ENCODE measurements at places on chromosomes 5 and 9.

GRCh38 chr5:54384356-54384933 is 71.1 kb upstream of the HSPB3 start:
- no peak for DNase-seq

DNA sequence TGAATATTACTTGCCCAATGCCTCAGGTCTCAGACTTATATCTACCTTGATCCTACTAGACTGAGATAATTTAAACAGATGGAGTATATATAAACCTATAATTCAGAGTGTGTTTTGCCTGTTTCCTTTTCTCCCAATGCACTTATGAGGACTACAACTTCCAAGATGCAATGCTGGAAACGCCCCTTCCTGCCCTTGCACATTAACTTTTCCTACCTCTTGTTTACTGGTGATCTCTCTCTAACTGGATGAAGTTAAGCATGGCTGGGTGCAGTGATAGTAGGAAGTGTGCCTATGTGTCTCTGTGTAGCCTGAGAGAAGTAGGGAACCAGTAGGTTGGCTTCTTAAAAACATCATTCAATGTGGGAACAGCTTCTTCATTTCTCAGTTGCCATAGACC is 115.2 kb downstream of the SVEP1 start:
- DNase-seq: no peak

- DNase-seq: no peak
Observed at GRCh38 chr5:125348936-125349831, 602.7 kb upstream of the ZNF608 start.

- no peak for DNase-seq
Observed at GRCh38 chr5:39880985-39881384, 456.2 kb upstream of the DAB2 start.

DNA sequence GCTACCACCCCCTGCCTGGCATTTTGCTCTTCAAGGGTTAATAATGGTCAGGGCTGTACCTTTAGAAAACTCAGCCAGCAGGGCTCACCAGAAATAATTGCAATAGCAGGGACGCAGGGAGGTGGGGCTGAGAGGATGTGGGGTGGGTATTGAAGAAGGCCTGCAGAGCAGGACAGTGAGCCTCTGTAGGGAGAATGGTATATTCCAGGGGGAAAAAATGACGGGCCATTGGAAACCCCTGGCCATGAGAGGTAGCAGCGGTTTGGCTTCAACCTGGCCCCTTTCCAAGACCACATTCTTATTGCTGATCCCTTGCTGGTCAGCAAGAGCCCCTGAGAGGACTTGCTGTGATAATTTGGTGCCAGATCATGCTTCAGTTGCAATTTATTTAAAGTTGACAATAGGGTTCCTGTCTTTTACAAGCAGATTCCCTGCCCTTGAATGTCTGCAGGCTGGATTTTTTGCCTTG is 36.7 kb upstream of the CTNNA1 start:
- DNase-seq: no peak

DNA sequence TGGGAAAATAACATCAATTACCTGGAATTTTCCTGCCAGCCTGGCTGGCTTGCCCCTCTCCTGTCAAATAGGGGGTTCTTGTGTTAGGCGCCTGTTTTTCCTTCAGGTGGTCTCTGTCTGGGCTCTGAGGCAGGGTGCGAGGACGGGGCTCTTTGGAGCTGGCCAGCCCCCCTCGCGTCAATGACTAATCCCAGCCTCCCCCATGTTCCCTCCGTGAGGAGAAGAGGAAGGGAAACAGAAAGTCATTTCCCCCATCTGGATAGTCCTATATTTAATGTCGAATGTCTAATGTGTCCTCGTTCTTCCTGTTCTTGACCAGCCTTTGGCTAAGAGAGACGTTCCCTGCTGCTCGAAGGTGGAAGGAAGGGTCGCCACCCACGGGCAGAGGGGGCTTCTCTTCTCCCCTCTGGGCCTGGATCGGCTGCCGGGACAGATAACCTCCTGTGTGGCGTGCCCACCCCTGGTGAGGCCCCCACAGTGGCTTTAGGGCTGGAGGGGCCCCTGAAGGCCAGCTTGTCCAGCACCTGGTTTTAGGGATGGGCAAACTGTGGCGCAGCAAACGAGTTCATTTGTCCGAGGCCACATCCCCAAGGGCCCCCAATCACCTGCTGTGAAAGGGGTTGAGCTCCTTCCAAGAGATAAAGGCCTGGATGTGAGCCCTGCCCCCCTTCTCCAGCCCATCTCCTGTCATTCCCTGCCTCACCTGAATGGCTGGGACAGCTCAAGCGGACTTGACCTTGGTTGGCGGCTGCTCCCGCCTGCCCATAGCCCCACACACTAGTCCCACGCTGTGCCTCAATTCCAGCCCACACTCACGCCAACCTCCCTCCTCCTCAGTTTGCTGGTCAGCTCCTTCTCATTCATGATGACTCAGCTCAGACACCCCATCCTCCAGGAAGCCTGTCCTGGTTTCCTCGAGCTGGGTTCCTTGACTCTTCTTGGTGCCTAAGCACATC is 35.9 kb upstream of the UNC5A start:
- DNase-seq: no peak

DNA sequence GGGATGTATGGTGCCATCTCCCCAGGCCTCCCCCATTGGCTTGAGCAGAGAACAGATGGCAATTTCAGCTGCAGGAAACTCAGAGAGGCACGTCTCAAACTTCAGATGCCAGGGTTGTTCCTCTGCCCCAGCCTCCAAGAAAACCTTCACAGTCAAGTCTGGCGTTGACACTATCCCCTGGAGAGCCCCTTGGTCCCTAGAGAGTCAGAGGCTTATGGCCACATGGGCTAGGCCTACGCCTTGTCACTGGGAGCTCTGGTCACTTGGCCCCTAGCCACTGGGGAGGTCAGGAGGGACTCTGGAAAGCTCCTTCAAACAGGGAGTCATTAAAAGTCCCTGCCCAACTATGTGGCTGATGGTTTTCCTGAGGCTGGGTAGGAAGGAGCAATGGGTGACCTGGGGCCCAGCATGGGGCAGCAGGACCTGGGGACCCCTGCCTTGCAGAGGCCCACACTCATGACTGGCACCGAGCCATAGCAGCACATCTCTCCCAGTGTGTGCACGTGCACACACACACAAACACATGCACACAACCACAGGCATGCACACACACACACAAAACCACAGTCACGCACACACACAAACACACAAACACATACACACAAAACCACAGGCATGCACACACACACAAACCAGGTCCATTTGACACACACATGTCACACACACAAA is 144.2 kb downstream of the GADD45G start:
- no peak for DNase-seq

DNA sequence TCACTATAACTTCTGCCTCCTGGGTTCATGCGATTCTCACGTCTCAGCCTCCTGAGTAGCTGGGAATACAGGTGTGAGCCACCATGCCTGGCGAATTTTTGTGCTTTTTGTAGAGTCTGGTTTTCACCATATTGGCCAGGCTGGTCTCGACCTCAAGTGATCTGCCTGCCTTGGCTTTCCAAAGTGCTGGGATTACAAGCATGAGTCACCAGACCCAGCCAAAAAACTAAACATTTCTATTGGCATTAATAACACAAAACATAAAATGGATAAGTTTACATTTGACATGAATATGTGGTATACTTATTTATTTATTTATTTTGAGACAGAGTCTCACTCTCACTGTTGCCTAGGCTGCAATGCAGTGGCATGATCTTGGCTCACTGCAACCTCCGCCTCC is 13.6 kb upstream of the REEP5 start:
- DNase-seq: no peak

DNA sequence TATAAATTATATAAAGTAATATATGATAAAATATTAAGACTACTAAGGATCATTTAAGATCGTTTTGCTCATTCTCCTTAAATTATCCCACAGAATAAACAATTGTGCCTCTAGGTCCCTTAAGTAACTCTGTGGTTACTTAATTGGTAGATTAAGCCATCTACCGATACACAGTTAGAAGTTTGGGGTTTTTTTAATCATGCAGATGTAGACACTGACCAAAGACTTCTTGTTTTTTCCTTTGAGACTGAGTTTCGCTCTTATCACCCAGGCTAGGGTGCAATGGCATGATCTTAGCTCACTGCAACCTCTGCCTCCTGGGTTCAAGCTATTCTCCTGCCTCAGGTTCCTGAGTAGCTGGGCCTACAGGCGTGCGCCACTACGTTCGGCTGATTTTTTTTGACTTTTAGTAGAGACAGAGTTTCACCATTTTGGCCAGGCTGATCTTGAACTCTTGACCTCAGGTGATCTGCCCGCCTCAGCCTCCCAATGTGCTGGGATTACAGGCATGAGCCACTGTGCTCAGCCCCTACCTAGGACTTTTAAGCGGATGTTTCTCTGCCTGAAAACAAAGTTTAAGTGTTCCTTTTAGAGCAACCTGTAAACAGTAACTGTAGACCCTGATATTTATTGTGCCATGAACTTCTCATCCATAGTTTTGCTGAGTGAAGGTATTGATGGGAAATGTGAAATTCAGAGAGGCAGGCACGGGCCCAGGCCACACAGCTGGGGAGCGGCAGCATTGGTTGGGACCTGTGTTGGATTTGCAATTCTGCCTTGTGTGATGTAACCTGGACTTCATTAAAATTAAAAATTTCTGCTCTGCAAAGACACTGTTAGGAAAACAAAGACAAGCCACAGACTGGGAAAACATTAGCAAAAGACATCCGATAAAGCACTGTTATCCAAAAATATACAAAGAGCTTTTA is 11.6 kb downstream of the CEL start:
- DNase-seq: no peak

DNA sequence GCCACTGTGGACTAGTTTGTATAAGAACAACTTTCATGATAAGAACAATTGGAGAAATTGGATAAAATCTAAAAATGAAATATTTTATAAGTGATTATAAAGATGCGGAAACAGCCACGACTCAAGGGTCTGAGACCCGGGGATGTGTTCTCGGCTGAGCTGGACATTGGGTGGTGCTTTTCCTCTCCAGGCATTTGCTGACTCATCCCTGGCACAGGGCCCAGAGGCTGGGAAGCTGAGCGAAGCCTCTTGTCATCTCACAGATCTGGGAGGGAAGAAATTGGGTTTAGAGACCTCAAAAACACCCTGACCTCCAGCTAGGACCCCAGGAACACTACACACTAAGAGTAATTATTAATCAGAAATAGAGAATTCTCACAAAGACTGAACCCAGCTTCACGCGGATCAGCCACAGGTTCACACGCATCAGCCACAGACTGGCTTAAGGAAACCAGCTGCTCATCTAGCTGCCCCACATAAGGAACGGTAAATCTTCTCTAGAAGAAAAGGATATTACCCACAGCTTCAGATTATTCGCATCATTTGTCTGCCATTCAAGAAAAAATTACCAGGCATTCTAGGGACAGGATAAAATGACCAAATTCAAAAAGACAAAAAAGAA is 2.8 kb upstream of the OR2V1 start:
- no peak for DNase-seq

DNA sequence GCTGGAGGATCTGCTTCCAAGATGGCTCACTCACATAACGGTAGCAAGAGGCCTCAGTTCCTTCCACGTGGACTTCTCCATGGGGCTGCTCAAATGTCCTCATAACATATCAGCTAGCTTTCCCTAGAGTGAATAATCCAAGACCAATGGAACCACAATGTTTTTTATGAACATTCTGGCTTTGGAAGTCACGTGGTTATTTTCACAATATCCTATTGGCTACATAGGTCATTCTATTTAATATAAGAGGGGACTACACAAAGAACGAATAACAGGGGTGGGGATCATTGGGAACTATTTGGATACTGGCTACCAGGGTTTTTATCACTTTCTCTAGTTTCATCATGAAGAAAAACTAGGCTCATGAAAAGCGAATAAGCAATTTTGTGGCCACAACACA is 81.4 kb downstream of the ZNF622 start:
- no peak for DNase-seq

DNA sequence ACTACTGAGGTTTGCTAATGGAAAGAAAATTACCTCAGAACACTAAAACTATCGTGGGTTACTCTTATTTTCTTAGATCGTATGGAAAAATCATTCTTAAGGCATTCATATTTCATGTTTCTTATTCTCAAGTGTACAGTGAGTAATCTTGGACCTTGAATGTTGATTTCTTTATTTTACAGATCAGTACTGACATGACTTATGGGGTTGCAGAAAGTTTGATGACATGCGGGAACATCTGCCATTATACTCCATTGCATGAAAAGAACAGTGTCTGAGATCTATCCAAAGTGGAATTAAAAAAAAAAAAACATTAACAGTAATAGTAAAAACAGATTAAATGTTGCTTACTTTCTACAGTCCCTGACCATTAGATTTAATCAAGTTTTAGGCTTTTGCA is 1290.2 kb upstream of the WWC1 start:
- no peak for DNase-seq

GRCh38 chr9:96688187-96688586 is 33.1 kb upstream of the PRXL2C start:
- DNase-seq: no peak

GRCh38 chr5:146025114-146025680 is 80.2 kb downstream of the PLAC8L1 start:
- no peak for DNase-seq

DNA sequence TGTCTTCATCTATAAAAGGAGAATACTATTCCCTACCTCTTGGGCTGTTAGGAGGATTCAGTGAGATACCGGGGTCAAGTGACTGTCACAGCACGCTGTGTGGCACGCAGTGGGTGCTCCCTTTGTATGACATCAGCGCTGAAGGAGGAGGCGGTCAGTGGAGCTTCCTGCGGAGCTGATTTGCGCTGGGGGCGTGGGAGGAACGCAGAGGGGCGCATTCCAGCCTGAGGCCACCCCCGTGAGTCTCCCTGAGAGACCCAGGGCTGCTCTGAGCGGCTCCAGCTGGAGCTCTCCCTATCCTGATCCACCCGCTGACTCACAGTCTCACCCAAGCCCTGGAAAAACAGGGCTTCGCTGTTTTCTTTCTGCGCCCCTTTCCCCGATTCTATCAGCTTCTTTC is 24.3 kb upstream of the NEURL1B start:
- no peak for DNase-seq

DNA sequence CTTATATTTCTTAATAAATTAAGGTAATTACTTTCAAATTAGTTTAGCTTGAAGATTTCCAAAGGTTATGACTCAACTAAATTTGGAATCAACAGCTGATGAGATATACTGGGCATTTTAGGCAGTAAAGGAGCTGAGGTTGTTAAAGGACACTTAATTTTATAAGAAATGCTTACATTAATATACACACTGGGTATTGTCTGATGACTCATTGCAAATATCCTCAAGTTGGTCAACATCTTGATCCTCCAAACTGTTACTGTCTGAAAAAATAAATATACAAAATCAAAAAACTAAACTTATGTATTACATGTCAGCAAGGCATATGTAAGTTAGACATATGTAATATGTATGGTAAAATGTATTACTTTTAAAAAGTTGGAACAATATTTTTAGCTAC is 3.4 kb downstream of the GFM2 start:
- no peak for DNase-seq

DNA sequence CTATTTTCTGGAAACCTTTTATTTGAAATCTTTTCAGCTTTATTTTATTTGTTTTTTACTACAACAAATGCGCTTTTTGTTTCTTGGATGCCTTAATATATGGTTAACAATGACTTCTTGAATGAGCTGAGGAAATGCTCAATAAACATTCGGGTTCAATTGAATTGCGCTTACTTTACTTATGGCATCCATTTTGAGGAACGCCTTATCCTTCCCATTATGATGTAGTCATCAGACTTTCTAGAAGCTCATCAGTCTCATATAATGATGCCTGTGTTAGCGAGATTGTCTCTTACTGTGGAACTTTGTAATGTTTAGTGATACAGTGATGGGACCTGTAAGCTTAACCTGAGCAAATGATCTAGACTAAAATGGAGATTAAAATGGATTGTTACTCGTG is 916 bp downstream of the SHLD3 start:
- DNase-seq: no peak

- no peak for DNase-seq
Observed at GRCh38 chr5:90878549-90879196, 320.1 kb downstream of the ADGRV1 start.
